ENCODE measurements at places on chromosomes 11 and 22.

- DNase-seq, result peak; percentile 30
Observed at GRCh38 chr11:78763664-78764063, 189.0 kb upstream of the NARS2 start.

GRCh38 chr11:123427405-123427804 lies 2.7 kb upstream of the GRAMD1B start:
- no peak for DNase-seq

DNA sequence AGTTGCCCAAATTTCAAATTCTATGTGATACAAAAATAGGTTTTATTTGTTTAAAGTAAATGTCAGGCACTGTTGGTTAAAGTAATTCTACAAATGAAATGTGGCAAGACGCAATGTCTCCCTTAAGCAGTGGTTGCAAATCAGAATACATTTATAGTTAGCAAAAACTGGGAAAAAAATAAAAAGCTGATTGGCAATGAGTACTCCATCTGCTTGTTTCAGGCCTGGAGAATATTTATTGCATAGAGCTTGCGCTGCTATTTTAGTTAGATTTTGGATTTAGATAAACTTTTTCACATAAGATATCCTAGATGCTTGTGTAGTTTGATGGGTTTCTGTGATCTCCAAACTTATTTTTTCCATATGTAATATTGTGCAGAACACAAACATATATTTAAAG lies 224.0 kb upstream of the MPPED2 start:
- no peak for DNase-seq

GRCh38 chr22:43411040-43411868 lies 560 bp upstream of the MPPED1 start:
- peak; percentile 39 for DNase-seq

DNA sequence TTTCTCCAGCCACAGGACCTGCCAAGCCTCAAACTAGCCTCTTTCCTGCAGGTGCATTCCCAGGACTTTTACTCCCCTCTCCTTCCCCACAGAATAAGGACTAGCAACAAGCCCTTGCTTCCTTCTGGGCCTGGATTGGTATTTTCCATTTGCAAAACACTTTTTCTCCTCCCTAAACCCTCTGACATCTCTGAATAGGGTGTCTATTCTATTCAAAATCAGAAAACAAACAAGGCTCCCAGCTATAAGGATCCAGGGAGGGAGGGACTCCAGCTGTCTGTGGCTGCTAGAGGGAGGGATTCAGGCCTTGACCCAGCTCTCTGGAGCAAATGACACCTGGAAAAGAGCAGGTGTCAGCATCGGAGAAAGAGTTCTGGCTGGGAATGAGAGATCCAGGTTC lies 168.5 kb upstream of the BDNF start:
- DNase-seq, result peak; percentile 64

GRCh38 chr11:62726156-62726914 lies 922 bp downstream of the HNRNPUL2 start:
- peak; percentile 60 for DNase-seq

DNA sequence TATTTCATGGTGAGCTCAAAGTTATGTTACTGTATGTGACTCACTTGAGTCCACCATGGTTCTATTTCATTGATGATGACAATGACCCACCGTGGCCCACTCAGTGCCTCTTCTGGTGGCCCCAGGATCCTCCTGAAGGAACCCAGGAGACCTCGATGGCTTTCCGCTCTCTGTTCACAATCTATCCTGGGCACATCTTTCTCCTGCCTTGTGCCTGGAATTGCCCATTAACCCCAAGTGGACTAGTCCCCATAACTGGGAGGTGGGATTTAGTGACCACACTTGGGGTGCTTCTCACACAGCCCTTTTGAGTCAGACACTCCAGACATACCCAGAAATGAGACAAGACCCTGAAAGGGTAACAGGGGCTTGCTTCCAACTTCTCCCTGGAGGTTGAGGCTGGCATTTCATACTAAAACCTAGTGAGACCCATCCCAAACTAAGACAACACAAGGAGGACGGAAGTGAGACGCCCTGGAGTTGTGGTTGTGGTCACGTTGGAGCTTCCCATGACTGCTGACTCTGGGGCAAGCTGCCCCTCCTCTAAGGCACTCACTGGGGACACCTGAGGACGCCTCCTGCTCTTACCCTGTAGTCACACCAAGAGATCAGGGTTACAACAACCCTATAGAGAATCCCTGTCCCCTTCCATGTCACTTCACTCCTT lies 22.1 kb downstream of the IGLL5 start:
- DNase-seq, result no peak

- DNase-seq, result no peak
Observed at GRCh38 chr11:8204025-8204424, 35.2 kb upstream of the RIC3 start.

GRCh38 chr11:103547024-103547423 lies 437.8 kb downstream of the DYNC2H1 start:
- DNase-seq, result no peak

GRCh38 chr11:121132211-121132976 lies 31.4 kb downstream of the TECTA start:
- DNase-seq, result peak; percentile 81

GRCh38 chr11:46120346-46121300 lies 631 bp downstream of the PHF21A start:
- DNase-seq, result peak; percentile 80

DNA sequence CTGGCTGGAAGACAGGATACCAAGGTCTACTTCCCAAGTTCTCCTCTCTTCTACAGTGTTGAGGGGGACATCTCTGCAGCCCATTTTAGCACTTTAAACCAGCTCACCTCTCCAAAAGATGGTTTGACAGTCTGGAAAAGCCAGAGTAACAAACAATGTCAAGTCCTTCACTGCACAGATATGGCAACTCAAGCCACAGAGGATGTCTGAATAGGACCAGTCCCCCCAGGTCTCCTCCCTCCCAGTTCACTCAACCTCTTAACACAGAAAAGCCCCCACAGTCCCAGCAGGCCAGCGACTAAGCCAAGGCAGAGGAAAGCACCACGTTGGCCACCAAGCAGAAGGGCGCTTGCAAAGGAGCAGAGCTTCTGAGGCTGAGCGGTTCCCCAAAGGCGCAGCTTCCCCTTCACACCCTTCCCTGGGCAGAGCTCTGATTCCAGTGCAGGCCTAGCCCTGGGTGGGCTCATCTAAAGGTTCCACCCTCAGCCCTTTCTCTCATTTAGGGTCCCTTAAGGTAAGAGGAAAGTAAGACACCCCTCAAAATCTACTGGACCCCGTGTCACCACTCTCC lies 62.7 kb downstream of the PAK1 start:
- no peak for DNase-seq

- peak; percentile 23 for DNase-seq
Observed at GRCh38 chr22:37659066-37659896, 758 bp downstream of the PDXP start.

DNA sequence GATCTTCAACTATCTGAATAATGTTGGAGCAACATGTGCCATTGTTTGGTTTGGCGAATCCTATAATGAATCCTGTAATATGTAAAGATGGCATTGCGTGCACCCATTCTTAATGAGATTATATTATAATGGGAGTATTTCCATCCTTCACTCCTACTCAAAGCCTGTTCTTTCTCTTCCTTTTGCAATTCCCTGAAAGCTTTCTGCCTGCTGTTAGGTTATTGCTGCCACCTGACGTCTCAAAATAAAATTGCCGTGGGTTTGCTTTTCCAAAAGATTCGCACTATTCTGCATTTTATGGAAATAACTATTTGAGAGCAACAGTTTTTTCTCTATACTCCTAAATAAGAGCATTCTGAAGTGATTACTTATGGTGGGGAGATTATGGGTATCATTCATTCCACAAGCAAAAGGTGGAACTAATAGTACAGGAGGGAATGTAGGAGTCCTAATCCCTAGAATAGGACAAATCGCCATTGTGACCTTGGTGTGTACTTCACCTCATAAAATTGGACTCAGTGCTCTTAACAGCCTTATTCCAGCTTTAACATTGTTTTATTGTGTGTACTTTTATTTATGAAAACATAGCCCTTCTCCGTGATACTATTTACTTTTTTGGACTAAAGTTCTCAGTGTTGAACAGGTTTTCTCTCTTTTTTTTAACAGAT lies 69.6 kb upstream of the ALKBH3 start:
- peak; percentile 10 for DNase-seq

- peak; percentile 33 for DNase-seq
Observed at GRCh38 chr11:115642660-115643059, 138.4 kb upstream of the CADM1 start.

DNA sequence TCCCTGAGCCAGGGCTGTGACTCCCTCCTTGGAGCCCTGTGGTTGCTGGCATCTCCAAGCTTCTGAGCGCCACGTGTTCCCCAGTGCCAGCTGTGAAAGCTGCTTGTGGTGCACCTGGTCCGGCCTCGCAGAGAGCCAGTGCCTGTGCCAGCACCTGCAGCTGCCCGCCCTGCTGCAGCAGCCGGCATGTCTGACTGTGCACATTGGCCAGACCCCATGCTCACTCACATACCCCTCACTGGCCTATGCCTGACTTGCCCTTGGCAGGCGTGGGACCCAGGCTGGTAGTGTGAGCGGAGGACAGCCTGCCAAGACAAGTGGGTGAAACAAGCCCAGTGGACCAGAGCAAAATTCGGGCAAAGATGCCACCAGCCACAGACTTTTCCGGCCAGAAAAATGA lies 9.8 kb downstream of the MRPL48 start:
- DNase-seq, result no peak

GRCh38 chr11:70115778-70116177 lies 37.7 kb downstream of the ANO1 start:
- no peak for DNase-seq

GRCh38 chr11:71112990-71113389 lies 139.4 kb downstream of the SHANK2 start:
- no peak for DNase-seq

DNA sequence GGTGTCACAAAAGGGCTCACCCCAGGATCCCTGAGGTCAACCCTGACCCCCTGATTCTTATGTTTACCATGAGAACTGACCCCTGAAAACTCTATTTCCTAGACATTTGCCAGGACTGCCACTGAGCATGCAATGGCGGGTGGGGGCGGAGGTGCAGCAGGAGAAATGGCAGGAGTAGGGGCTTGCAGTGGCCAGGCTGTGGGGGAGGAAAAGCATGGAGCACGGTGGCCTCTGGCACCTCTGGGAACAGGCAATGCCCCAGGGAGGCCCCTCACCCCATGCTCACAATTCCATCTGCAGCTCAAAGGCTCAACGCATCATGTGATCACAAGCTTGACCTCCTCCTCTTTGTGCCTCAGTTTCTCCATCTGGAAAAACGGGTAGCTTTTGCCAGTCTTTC lies 46.5 kb upstream of the FGF3 start:
- DNase-seq, result no peak

DNA sequence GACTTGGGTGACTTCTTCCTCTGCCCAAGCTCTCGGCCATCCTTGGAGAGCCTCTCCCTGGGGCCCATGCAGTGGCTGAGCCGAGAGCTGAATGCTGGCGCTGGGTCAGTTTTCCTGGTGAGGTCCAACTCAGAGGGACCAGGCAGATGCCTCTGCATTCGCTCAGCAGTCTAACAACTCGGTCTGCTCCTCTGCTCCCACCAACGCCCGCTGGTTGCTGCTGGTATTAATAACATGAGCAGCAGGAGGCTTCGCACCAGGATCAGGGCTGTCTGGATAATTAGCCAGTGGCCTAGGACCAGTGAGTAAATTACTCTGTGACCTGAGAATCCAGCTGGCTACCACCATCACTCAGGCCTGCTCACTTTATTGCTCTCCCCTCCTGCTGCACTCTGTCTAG lies 77.7 kb upstream of the FAM181B start:
- no peak for DNase-seq

GRCh38 chr11:3831378-3832239 lies 9.2 kb downstream of the RHOG start:
- DNase-seq, result no peak

GRCh38 chr11:122690384-122690783 lies 34.9 kb downstream of the UBASH3B start:
- no peak for DNase-seq

- no peak for DNase-seq
Observed at GRCh38 chr11:67276781-67277230, 10.5 kb downstream of the GRK2 start.

- DNase-seq, result peak; percentile 14
Observed at GRCh38 chr22:45317551-45318167, 7.9 kb downstream of the FAM118A start.

DNA sequence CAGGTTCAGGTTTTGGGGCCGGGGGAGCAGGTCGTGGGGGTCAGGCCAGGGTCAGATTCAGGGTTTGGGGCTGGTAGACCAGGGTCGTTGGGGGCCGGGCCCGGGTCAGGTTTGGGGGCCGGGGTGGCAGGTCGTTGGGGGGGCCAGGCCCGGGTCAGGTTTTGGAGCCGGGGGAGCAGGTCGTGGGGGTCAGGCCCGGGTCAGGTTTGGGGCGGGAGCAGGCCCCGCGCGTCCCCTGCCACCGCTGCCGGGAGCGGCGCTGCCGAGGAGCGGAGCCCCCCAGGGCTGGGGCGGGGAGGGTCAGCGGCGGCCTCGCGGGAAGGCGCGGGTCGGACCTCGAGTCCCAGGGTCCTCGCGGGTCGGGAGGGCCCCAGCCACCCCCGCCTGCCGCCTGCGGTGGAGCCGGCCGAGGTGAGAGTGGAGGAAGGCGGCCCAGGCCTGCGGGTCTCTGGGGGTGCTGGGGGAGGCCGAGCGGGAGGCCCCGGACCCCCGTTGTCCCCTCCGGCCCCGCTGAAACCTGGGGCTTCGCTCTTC lies 535 bp downstream of the TRABD start:
- DNase-seq, result no peak

DNA sequence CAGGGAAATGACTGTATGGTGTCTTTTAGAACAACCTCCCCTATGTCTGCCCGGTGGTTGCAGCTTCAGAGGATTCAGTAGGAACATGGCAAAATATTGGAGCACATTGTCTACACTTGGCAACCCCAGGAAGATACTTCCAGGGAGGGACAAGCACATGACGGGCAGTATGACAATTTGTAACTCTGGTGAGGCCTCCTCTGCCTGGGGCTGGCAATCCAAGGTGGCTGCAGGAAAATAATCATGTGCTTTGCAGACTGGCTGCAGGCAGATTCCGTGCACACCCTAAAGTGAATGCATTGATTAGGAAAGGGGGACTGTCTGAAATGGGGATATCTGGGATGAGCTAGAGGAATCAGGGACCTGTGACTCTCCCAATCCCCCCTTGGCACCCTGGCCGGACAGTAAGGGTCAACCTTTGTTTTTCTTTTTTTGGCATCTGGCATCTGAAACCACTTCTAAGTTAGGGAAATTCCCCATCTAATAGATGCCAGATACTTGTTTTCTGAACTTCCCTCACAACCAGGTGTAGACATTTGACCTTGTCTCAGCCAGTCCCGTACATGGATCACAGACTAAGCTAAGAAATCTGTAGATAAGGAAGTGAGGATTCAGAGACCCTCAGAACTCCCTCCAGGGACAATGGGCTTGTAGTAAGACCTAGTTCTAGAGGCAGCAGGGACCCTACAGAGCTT lies 10.5 kb upstream of the PHOX2A start:
- DNase-seq, result no peak

DNA sequence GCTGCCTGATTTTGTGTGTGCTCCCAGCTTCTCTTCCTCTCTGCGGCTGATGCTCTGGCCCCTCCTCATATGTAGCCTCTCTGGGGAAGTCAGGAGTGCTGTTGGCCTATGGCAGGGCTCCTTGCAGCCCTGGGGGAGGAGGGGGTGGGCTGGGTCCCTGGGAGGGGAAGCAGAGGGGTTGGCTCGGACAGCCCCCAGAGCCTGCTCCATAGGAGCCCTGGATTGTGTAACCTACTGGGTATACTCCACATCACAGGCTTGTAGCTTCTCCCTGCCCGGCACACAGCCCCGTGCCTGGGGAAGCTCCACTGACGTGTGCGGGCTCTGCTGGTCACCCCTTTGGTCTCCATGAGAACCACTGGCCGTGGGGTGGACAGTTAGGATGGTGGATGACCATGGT lies 113.8 kb downstream of the ST3GAL4 start:
- DNase-seq, result no peak
